Metanephros (tissue), 2 donors: ENCODE measurements at places on chromosomes 7 and 10. TPM values are rescaled to one million over a fixed set of nuclear protein-coding genes. Genes with fewer than 3 reads are reported as not detected.

The CALHM2 gene
- total RNA-seq, result 21.1 TPM

The PYROXD2 gene
- total RNA-seq, result 17.6 TPM

The NRF1 gene
- 25.5 TPM for total RNA-seq

The ZNF722 gene
- total RNA-seq, result not detected

The TEX36 gene
- total RNA-seq, result not detected

The FERD3L gene
- not detected for total RNA-seq

The PTPN20 gene
- 3.6 TPM for total RNA-seq

The SSBP1 gene
- total RNA-seq, result 68.4 TPM

The LANCL2 gene
- 20.6 TPM for total RNA-seq

The TCAF1 gene
- total RNA-seq, result 66.9 TPM

The TRDMT1 gene
- total RNA-seq, result 12.9 TPM

The SH2B2 gene
- total RNA-seq, result 12.2 TPM

The ITIH2 gene
- total RNA-seq, result 0.58 TPM

The PRLHR gene
- not detected for total RNA-seq

The UCMA gene
- not detected for total RNA-seq

The NACAD gene
- 5.3 TPM for total RNA-seq

The CHST15 gene
- total RNA-seq, result 30.2 TPM

The COBL gene
- total RNA-seq, result 22.5 TPM

The AMZ1 gene
- total RNA-seq, result 0.23 TPM

The SORCS3 gene
- 3.4 TPM for total RNA-seq

The TRIL gene
- total RNA-seq, result 110 TPM

The HABP2 gene
- total RNA-seq, result 0.53 TPM

The PLEKHS1 gene
- total RNA-seq, result 0.18 TPM

The SPDYE1 gene
- total RNA-seq, result not detected

The CALML3 gene
- total RNA-seq, result not detected

The C10orf53 gene
- not detected for total RNA-seq

The ADIRF gene
- total RNA-seq, result 46.2 TPM

The C10orf143 gene
- total RNA-seq, result 2.1 TPM

The CLRN3 gene
- 6.5 TPM for total RNA-seq

The MMP21 gene
- 0.23 TPM for total RNA-seq

The PPP1R17 gene
- total RNA-seq, result not detected

The PTF1A gene
- not detected for total RNA-seq

The SRGN gene
- total RNA-seq, result 93.9 TPM

The TMEM273 gene
- 5.5 TPM for total RNA-seq

The GNAT3 gene
- total RNA-seq, result not detected

The KEL gene
- 3.2 TPM for total RNA-seq

The IFIT3 gene
- total RNA-seq, result 12.9 TPM

The NUTM2E gene
- total RNA-seq, result 0.76 TPM

The OR2A42 gene
- total RNA-seq, result 0.06 TPM

The TFEC gene
- 14.2 TPM for total RNA-seq

The MPP7 gene
- total RNA-seq, result 9.1 TPM

The PLXDC2 gene
- total RNA-seq, result 48.1 TPM

The STEAP4 gene
- 4.4 TPM for total RNA-seq
